ENCODE measurements at places on chromosomes 5 and 9.
A peak's percentile ranks its signal among the peaks of the same experiment; 100 is the strongest.

- DNase-seq = no peak
These were observed 89.4 kb upstream of the CD180 start for GRCh38 chr5:67286006-67286405.

- no peak for DNase-seq
These were observed 45.6 kb downstream of the CFAP90 start for GRCh38 chr5:7805379-7805778.

- no peak for DNase-seq
These were observed 219.5 kb downstream of the TMEM161B start for GRCh38 chr5:88049156-88049555.

DNA sequence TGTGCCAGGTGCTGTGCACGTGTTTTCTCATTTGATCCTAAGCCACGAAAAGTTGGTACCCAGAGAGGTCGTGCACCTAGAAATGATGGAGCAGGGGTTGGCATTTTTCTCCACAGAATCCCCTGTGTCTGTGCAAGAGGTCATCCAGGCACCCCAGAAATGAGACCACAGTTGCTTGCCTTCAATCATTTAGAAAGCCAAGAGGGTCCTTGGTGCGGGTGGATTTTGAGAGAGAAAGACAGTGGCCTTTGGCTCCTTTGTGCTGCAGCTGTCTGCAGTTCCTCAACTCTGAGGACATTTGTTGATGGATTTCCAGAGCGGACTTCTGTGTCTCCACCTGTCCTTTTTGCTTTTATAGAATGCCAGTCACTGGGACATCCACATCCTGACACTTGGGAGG lies 33.8 kb upstream of the SPRY4 start:
- no peak for DNase-seq

- DNase-seq = no peak
These were observed 6.5 kb downstream of the EGFL7 start for GRCh38 chr9:136668983-136669790.

GRCh38 chr5:155530046-155530445 lies 516.5 kb downstream of the KIF4B start:
- no peak for DNase-seq

DNA sequence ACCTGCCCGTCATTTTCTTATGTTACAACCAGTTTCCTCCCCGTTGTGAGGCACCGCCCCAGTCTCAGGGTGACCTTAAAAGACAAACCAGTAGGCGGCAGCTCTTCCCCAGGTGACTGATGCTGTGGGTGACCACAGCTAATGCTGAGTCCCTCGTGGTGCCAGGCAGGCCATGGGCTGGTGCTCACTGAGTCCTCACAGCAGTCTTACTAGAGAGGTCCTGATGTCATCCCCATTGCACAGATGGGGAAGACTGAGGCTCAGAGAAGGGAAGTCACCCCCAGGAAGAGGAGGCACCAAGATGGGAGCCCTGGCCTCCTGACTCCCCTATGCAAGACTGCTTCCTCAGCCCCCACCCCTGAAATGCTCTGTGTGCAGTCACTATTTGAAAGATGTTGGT lies 978 bp downstream of the CFAP157 start:
- no peak for DNase-seq

DNA sequence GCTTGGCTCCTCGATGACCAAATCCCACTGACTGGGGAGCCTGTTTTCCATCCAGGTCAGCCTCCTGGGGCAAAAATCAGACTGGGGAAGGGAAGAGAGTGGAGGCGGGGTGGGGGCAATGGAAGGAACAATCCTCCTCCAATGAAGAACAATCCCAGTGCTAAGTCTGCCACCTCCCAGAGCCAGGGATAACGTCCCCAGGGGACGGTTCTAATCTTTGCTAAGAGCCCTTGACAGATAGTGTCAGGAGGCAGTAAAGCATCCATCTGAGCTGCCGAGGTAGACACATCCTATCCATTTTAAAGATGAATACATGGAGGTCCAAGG lies 298.5 kb upstream of the MSX2 start:
- no peak for DNase-seq

DNA sequence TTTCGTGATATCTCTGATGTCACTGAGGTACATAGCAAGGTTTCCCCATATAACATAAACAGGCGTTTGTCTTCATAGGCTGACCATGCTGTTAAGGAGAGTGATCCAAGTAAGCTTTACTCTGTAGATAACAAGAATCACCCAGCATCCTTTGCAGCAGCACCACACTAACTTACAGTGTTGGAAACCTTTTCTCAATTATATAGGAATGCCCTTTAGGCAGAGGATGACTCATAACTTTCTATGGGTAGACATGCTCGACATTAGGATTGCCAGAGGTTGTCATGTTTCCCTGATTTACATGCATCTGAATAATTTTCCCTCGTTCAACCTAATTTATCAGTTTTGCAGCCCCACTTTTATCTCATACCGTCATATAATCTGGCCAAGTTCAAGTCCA lies 870.0 kb upstream of the CDH9 start:
- no peak for DNase-seq

DNA sequence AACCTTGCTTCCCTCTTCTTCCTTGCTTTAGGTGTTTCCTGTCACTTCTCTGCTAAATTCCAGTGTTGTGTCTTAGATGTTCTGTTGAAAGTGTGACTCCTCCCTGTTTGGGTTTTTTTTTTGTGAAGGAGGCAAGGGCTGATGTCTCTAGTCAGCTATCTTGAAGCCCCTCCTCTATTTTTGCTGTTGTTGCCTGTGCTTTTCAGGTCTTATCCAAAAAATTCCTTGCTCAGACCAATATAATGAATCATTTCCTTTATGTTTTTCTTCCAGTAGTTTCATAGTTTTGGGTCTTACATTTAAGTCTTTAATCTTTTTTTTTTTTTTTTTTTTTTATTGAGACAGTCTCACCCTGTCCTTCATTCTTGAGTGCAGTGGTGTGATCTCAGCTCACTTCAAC lies 22.3 kb downstream of the RIC1 start:
- DNase-seq = peak; percentile 37

DNA sequence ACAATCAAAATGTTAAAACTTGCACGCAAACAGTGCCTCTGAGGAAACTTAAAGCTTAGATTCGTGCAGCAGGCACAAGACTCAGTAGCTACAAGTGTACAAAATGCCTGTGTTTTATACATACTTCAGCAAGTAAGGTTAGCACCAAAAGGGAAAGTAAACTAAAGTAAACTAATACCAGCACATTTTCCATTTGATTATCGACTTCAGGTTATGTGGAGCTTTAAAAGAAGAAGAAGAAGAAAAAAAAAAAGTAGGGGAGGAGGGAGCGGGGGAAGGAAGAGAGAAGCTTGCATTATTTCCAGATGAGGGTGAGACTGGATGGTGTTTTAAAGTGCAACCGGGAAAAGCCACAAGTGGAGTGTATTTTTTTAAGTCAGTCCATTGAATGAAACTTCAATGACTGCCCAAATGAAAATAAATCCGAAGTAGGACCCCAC lies 596 bp upstream of the ADAMTS6 start:
- peak; percentile 76 for DNase-seq

DNA sequence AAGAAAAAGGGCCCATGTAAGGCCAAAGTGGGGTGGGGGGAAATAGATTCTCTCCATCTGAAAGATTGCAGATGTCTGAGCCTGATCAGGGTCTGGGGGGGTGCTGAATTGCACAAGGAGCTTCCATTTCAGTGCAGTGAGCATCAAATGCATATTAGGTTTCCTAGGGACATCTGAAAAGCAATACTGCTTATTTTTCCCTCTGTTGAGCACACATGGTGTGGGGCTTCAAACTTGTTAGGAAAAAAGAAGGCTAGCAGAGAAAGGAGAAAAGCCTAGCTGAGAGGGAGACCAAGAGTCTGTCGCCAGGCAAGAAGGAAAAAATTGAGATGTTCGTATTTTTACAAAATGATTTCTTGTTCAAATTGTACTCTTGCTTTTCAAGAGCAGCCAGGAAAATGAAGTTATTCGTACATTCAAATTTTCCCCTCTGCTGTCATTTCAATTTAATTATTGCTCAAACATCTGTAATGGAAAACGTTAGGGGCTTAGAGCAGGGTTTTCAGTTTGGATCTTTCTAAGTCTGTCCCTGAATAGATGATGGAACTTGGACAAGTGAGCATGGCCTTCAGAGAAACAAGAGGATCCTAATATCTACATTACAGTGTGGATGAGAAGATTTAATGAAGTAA lies 191.9 kb upstream of the GAS1 start:
- DNase-seq = no peak

DNA sequence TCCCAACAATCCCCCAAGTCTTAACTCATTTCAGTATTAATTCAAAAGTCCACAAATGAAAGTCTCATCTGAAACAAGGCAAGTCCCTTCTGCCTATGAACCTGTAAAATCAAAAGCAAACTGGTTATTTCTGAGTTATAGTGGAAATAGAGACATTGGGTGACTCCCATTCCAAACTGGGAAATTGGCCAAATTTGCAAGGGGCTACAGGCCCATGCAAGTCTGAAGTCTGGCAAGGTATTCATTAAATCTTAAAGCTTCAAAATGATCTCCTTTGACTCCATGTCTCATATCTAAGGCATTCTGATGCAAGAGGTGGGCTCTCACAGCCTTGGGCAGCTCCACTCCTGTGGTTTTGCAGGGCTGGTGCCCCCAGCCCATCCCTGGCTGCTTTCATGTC lies 167.9 kb downstream of the HTR1A start:
- DNase-seq = no peak

- DNase-seq = no peak
These were observed 2.2 kb upstream of the ALDOB start for GRCh38 chr9:101437806-101438232.

DNA sequence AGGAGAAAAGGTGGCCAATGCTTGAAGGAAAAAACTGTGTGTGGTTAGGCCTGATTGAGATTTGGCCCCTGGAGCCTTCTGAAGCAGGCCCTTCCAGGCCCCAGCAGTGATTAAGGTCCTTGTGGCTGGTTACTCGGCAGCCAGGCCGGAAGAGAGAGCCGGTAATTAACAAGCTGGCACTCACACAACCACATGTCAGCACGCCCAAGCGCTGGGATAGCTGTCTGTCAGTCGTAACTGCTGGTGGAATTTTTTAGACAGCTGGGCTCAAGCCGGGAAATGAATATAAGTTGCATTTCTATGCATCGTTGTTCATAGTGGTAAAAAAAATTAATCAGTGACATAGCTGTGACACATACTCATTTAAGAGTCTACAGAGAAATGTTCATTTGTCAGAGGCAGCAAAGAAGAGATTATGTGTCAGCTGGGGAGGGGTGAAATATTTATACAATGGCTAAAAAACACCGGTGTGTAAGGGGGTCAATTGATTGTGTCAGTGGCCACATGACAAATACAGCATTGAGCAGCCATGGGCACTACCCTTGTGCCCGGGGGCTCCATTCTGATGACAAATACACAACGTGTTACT lies 13.7 kb upstream of the ARAP3 start:
- no peak for DNase-seq

DNA sequence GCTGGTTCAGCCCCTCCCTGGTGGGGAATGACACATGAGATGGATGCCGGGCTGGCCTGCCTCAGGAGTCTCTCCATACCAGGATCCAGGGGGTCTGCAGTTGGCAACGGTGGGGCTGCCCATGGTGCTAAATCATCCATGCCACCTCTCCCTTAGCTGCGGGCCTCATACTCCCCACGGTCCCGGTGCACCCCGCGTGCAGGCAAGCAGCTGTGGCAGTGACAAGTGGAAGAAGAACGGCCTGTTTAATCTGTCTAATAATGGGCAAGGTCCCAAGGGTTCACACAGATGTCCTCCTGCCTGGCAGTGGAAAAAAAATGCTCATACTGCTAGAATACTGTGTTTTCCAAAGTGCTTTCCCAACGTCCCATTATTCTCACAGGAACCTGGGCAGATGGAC lies 196.9 kb upstream of the PANK3 start:
- no peak for DNase-seq

GRCh38 chr5:34698754-34699153 lies 42.6 kb downstream of the RAI14 start:
- no peak for DNase-seq

DNA sequence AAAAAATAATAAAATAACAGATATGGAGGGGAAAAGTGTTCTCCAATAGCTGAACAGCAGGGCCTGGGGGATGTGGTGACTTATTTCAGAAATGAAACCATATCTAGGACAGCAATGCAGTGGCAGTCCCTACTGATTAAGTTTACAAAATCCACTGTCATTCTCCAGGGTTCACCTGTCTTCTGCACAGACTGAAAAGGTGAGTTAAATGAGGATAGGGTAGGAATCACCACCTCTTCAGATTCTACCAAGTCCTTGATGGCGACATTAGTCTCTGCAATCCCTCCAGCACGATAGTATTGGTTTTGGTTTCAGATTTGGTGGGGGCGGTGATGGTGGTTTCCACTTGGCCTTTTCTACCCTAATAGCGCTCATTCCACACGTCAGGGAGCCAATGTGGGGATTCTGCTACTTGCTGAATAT lies 32.3 kb upstream of the NPM1 start:
- DNase-seq = no peak

- peak; percentile 48 for DNase-seq
These were observed 2.0 kb upstream of the MPDZ start for GRCh38 chr9:13281356-13282016.

- DNase-seq = no peak
These were observed 198.9 kb upstream of the SGCD start for GRCh38 chr5:156128026-156128425.

GRCh38 chr9:110922145-110922544 lies 116.1 kb downstream of the LPAR1 start:
- no peak for DNase-seq

GRCh38 chr9:2645569-2645968 lies 24.0 kb downstream of the VLDLR start:
- no peak for DNase-seq

DNA sequence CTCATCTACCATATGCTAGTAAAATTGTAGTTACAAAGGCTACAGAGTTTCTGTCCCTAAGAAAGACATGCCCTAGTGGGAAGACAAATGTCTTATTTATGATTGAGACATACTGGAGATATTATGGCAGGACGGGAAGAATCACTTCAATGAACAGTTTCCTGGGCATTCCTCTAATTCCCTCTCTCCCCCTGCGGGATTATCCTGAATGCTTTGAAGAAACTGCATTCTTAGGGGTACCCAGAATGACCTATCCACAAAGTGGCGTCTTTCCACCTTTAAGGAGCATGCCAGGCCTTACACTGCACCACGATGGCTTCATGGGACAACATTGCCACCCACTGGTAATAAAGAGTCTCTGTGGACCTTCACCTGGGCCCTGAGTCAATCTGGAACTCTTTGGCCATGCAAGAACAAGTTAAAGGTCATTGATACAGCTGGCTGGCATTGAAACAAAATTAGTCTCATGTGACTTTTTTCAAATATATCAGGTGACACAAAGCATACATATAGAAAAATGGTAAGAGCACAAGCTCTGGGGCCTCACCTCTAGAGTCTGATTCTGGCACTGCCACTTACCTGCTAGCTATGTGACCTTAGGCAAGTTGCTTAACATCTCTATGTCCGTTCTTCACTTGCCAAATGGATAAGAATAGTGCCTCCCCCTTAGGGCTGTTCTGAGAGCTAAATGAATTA lies 32.0 kb downstream of the ANKRD55 start:
- DNase-seq = peak; percentile 86

Measured in fibroblast of the aortic adventitia (primary cell).